Liver (tissue), 10 donors: ENCODE measurements at places on chromosomes 12 and 14. TPM values are rescaled to one million over a fixed set of nuclear protein-coding genes. Genes with fewer than 3 reads are reported as not detected.

GRCh38 chr12:70645494-70646317 lies 8.5 kb upstream of the PTPRB start:
- no peak for DNase-seq

- no peak for DNase-seq
These were observed 11.1 kb downstream of the ACTN1 start for GRCh38 chr14:68968051-68968450.

GRCh38 chr14:59688224-59689170 lies 111.9 kb upstream of the CCDC175 start:
- DNase-seq, result peak; percentile 42

DNA sequence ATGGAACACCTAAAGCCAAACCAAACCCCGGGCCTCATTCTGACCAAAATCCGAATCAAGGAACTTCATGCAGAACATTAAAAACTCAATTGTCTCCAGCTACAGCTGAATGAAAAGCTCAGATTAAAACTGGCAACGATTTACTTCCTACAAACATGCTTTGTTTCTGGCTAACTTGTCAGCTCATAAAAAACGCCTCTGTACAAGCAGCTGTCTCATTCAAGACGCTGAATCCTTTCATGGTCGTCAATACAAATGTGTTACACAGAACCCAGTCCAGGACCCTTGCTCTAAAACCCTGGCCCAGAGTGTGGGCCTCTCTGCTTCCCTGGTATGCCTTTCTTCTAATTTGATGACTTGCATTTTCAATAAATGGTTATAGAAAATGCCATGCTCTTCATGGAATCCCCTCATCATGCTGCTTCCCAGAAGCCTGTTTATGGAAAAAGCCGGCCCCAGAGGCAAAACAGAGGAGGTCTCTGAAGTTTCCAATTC lies 183.1 kb downstream of the PHLDA1 start:
- DNase-seq, result no peak

- no peak for DNase-seq
These were observed 938 bp downstream of the RALGAPA1 start for GRCh38 chr14:35808076-35808637.

GRCh38 chr12:14399871-14400270 lies 34.4 kb downstream of the ATF7IP start:
- no peak for DNase-seq

DNA sequence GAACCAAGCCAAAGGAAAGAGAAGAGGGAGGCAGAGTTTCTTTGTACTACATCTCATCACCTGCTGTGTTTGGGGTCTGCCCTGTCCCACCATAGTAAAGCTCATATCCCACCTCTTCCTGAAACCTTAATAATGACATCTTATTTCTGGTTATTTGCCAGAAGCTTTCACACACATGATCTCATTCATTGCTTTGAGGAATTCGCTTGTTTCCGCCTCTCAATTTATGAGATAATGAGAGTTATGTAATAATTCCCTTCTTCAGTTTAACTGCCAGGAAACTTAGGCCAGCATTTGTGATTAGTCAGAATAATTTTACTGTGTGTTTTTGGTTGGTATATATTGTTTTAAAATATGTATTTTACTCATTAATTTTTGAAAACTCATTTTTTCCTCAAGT lies 205.2 kb downstream of the CACNA1C start:
- DNase-seq, result no peak

- no peak for DNase-seq
These were observed 107.8 kb upstream of the GRIP1 start for GRCh38 chr12:66786531-66787308.

GRCh38 chr14:59678352-59678751 lies 101.7 kb upstream of the CCDC175 start:
- no peak for DNase-seq

- no peak for DNase-seq
These were observed 191.5 kb downstream of the KLHL28 start for GRCh38 chr14:44770201-44770600.

DNA sequence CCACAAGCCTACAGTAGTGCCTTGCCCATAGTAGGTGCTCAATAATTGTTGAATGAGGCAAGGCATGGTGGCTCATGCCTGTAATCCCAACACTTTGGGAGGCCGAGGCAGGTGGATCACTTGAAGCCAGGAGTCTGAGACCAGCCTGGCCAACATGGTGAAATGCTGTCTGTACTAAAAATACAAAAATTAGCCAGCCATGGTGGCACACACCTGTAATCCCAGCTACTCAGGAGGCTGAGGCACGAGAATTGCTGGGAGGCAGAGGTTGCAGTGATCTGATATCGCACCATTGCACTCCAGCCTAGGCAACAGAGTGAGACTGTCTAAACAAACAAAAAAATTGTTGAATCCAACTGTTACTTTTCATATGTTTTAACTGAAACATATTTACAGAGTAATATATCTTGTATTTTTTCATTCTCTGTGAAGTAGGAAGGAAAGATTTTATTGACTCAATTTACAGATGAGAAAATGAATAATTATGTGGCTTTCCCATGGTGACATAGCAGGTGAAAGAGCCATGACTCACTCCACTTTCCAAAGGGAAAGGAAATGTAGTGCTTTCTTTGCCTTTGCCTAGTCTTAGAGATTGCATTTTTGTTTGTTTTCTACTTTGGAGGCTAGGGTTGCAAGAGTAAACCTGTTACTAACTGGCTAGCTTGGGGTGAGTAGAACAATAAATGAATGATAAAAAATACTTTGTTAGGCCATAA lies 95.4 kb upstream of the SLC38A4 start:
- DNase-seq, result no peak

- no peak for DNase-seq
These were observed 8.1 kb downstream of the MMP14 start for GRCh38 chr14:22844221-22845102.

DNA sequence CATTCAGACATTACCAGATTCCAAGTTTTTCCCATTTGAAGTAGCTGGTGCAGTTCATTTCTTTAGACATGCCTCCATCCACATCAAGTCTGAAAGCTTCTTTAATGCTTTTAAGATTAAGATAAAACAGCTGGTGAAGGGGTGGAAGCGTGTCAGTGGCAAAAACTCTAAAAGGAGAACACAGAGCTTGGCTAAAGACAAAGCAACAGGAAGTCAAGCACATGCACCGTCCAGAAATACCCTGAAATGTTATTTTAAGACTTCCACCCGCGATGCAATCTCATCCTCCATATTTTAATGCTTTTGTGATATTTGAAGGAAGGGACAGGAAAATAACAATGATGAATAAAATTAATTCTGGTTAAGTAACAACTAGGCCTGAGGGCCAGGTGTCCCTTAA lies 31.8 kb downstream of the PPM1H start:
- DNase-seq, result no peak

DNA sequence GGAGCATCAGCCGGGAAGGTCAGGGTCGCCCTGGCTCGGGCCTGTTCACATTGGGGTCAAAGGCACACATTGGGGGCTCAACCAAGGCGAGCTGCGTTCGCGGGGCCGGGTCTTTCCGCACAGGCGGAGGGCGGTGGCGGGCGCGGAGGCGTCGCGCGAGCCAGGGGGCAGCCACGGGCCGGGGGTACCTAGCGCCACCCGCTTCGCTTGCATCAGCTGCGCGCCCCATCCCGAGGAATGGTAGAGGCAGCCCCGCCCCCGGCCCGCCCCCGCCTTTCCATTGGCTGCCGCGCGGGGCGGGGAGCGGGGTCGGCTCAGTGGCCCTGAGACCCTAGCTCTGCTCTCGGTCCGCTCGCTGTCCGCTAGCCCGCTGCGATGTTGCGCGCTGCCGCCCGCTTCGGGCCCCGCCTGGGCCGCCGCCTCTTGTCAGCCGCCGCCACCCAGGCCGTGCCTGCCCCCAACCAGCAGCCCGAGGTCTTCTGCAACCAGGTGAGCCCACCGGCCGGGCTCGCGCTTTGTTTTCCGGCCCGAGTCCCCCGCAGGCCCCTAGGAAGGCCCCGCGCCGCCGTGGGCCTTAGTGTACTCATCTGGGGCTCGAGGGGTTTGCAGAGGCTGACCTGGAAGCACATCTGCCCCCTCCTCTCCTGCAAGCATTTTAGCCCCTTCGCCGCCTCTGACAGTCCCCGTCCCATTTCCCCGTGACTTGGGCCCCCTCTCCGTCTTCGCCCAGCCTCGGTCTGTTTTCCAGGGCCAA lies at the start of gene ALDH2:
ALDH2 (plus strand) TSS at position 326 of the 754 bp plus-strand sequence; CDS start at position 376, 50 bp downstream.
- DNase-seq, result peak; percentile 78

- no peak for DNase-seq
These were observed 70.6 kb upstream of the ACTN1 start for GRCh38 chr14:69049675-69050074.

DNA sequence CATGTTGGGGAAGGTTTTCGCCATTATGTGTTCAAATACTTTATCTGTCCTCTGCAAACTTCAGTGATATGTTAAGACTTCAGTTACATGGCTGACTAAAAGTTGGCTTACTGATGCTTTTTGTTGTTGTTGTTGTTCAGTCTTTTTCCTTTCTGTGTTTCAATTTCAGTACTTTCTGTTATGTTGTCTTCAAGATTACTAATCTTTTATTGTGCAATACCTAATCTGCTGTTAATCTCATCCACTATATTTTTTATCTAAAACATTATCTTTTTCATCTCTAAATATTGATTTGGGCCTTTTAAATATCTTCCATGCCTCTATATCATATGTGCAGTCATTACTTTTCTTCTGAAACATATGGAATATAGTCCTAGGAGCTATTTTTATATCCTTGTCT lies 7.0 kb downstream of the CGRRF1 start:
- no peak for DNase-seq

Gene SOAT2
- 9.4 TPM for total RNA-seq

Gene USP44
- total RNA-seq, result 0.33 TPM
